ENCODE measurements at places on chromosomes 3 and 15. TPM values are rescaled to one million over a fixed set of nuclear protein-coding genes. Genes with fewer than 3 reads are reported as not detected.
A peak's percentile ranks its signal among the peaks of the same experiment; 100 is the strongest.

DNA sequence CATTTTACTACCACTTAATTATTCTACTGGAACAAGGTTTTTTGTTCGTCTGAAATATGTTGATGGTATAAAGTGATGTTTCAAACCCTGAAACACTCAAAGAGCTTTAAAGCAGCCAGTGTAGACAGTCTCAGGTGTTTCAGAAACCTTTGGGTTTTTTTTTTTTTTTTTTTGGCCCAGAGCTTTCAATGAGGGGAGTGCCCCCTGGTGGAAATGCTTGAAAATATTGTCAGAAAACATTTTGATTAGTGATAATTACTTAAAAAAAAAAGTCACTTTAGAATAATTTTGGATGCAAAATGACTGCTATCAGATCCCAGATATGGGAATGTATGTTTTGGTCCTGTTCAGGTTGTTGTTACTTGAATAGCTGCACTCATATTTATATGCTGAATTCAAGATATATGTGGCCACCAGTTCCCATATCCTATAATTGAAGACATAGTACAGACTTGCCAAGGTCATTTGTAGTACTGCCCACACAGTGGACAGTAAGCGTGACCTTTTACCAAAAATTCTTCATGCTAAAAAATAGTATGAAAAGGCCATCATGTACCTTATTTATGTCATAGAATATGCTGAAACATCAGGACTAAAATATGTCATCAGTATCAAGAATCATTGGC lies 35.9 kb downstream of the SATB1 start:
- no peaks in the 10 kb centered on the region for H3K27me3 ChIP-seq
- no peaks in the 10 kb centered on the region for H3K36me3 ChIP-seq
- no peaks in the 10 kb centered on the region for H3K4me1 ChIP-seq

GRCh38 chr3:141275973-141276372 lies 44.3 kb downstream of the PXYLP1 start:
- DNase-seq = no peak
- H3K27ac ChIP-seq = peak overlapping the region; percentile 44
- H3K27me3 ChIP-seq = no peaks in the 10 kb centered on the region
- no peak overlapping the region for H3K4me3 ChIP-seq

DNA sequence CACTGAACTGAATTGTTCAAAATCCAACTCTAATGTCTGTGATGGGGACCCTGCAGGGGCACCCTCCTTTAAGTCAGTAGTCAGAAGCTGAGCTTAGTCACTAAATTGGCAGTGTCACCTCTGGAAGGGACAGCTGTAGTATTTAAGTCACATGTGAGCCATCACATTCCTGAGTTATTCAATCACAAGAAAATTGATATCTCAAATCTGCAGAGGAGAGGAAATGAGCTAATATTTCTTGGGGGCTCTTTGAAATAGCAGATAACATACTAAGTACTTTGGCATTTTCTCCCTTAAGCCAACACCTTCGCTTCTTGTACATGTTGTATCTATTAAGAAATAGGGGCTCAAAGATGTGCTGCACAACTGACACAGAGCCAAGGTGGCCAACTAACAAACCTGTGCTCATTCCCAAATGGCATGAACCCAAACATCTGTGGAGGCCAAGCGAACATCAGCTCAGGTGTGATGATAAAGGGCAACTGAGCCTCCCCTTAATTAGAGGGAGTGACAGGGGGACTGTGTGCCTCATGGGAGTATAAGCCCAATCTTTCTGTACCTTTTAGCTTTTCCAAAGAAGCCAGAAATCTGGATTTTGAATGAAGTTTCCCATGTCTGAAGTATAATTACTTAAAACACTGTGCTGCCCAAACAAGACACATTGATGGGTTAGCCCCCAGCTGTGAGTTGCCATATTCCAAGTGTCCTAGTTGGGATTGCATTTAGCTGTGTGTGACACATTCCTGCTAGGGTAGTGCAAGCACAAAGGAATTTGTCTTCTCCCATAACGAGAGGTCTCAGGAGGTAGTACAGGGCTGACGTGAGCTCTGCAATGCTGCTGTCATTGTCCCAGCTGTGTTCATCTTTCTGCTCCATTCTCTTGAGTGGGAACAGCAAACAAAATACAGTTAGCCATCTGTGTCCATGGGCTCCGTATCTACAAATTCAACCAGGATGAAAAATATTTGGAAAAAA lies 63.3 kb downstream of the ABHD5 start:
- H3K36me3 ChIP-seq = no peaks in the 10 kb centered on the region
- no peaks in the 10 kb centered on the region for H3K4me1 ChIP-seq
- no peak overlapping the region for H3K4me3 ChIP-seq

GRCh38 chr15:40857601-40858341 lies 13.9 kb downstream of the SPINT1 start:
- no peaks in the 10 kb centered on the region for H3K36me3 ChIP-seq
- no peaks in the 10 kb centered on the region for H3K4me1 ChIP-seq
- no peaks in the 10 kb centered on the region for H3K27me3 ChIP-seq
- H3K4me3 ChIP-seq = no peak overlapping the region

CHRNA5 gene
- total RNA-seq = 2.0 TPM

MYO5C gene
- 28.9 TPM for total RNA-seq

All from uterus (tissue), 4 donors.